ENCODE measurements at places on chromosomes 2 and 18.

DNA sequence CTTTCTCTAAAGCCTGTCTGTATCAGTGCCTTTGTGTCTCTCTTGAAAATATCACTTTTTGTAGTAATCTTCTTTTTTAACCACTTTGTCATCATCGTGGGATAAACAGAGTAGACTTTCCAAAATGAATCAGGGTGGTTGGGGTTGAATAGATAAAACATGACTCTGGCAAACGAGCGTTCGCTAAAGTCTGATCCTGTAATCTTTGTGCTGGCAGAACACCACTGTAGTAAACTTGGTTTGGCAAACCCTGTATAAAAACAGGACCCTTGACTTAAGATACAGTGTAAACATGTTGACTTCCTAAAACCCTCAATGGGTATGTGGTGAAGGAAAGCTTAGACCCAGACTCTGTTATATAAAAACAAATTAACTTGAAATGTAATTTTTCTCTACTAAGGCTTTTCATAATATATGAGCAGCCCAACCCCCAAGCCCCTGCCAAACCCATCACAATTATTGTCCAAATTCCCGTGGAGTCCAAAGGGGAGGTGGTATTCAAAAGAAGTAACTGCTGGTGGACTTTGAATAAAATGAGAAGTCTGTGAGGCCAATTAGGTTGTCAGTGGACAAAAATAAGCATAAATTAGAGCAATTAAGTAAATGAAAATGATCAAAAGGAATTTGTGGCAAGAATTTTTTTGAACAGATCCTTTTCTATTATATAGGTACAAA is 52.2 kb downstream of the COLEC12 start:
- no peak for DNase-seq

DNA sequence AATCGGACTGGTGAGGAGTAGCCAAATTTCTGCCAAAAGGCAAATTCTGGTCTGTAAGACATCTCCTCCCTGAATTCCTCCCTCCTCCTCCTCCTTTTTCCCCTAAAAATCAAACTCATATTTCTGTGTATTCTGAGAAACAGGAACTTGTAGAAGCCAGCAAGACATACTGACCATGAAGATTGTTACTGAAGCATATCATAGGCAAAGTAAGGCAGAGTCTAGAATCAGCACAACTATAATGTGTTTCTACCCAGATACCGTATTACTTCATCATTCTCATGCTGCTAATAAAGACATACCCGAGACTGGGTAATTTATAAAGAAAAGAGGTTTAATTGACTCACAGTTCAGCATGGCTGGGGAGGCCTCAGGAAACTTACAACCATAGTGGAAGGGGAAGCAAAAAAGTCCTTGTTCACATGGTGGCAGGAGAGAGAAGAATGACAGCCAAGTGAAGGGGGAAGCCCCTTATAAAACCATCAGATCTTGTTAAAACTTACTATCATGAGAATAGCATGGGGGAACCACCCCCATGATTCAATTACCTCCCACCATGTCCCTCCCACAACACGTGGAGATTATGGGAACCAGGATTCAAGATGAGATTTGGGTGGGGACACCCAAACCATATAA is 24.9 kb upstream of the EPC2 start:
- DNase-seq = no peak

DNA sequence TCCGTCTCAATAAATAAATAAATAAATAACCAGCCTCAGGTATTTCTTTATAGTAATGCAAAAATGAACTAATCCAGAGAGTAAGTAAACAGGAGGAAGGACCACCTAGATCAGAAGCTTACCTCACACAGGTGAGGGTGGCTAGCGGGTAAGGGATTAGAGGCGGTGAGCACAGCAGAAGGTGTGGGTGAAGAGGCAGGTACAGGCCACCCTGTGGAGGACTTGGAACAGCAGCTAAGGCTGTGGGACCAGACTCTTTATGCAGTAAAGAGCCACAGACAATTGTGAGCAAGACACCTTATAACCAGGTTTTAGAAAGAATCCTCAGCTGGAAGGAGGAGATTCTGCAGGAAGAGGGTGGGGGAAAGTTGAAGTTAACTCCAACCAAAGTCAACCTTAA is 34.2 kb upstream of the TTR start:
- no peak for DNase-seq

GRCh38 chr18:49613641-49614151 is 51.8 kb downstream of the LIPG start:
- DNase-seq = no peak

DNA sequence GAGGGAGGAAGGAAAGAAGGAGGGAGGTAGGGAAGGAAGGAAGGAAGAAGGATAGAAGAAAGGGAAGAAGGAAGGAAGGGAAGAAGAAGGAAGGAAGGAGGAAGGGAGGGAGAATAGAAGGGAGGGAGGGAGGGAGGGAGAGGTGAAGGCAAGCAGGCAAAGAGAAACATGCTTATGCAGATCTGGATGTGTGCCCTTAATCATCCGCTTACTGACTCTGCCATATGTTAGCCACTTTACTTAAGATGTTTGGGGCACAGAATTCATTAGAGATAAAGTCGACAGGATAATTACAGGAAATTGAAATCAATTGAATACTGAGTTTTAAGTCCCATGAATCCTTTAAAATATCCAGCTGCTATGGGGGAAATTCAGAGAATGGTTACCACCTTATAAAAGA is 334.2 kb downstream of the GRB14 start:
- no peak for DNase-seq

DNA sequence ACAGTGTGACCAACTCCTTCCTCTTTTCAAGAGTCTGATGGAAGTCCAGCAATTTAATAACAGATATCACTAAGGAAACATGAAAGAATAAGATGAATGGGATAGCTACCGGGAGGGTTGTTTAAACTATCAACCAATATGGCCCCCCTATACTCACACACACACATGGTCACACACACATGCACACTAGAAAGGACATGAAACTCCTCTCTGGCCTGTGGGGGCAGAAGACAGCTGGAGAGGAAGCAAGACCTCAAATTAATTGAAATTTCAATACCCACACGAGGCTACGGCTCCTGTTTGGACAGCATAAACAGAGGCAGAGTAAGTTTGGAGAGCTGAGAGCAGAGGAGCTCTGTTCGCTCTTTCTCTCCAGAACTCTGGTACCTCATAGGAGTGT is 34.7 kb upstream of the REEP1 start:
- no peak for DNase-seq

- no peak for DNase-seq
Measured at GRCh38 chr2:240791821-240792628, 28.0 kb downstream of the KIF1A start.

DNA sequence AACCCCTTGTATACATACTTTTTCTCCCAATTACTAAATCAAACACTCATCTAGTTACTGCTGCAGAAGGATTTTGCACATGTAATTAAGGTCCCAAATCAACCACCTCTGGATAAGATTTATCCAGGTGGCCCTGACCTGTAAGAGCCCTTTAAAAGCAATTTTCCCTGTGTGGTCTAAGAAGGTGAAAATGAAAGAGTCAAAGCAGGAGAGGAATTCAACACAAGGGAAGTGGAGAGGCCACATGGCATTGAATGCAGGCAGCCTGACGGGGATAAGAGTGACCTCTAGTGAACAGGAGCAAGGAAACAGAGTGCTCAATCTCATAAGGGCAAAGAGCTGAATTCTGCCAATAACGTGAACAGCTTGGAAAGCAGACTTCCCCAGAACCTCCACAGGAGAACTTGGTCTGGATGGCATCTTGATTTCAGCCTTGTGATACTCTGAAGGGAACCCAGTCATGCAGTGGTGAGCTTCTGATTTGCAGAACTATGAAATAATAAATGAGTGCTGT is 27.2 kb downstream of the PPP3R1 start:
- no peak for DNase-seq

DNA sequence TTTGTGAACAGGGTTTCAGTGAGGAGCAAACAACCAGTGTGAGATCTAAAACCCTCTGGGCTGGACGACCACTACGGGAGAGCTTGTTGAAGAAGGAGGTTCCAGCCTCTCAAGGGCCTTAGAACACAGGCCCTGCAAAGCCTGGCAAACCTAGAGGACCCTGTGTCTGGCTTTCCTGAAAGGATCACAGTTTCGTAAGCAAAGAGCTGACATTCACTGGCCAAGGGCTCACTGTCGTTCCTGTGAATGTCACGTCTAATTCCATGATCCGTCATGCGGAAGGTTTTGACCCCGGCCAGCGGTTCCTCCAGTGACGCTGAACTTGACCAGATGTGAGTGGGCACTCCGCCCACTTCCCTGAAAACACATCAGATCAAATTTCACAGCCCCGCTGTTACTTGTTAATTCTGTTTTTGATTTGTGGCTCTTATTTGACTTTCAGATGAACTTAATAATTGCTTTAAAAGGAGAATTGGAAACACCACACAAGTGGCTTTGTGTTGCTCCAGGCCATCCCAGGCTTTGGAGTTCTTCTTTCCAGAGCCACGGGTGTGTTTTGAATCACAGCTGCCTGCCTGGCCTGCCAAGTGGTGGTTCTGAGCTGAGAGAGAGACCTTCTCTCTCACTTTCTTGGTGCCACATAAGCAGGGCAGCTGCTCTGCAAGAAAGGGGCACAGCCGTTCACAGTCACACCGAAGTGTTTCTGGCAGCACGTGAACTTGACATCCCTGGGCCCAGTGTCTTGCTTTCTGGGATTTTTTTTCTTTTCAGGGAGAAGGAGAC is 308.4 kb downstream of the NDUFA10 start:
- no peak for DNase-seq

DNA sequence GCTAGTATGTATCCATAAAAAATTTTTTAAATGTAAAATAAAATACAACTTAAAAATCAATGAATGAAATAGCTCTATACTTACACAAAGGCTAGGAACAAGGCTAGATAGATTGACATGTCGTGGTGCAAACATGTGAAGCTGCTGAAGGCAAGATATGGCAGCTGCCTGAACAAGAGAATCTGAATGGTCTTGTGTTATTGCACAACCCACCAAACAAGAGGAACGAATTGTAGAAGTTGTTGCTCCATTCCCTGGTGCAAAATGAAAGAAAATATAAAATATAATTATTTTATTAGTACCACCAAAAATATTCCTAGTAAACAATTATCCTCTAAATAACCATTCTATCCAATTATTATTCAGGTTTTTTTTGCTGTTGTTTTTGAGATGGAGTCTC is 46.4 kb downstream of the HEATR5B start:
- no peak for DNase-seq

DNA sequence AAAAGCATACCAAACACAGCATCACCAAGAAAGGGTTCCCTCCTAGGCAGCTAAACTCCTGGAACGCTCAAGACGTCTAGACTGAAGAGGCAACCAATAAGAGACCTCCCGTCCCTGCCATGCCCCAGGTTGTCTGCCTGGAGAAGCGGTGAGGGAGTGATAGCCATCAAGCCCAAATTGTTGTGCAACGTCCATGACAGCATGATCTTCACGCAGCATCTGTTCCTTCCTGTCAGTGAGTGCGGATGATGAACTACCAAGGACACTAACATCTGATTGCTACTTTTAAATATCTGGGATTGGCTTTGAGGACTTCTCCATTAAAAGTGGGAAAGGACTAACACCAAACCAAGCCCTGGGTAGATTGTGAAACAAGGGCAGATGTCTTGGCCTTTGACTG is 149.7 kb downstream of the TXNL1 start:
- DNase-seq = no peak

DNA sequence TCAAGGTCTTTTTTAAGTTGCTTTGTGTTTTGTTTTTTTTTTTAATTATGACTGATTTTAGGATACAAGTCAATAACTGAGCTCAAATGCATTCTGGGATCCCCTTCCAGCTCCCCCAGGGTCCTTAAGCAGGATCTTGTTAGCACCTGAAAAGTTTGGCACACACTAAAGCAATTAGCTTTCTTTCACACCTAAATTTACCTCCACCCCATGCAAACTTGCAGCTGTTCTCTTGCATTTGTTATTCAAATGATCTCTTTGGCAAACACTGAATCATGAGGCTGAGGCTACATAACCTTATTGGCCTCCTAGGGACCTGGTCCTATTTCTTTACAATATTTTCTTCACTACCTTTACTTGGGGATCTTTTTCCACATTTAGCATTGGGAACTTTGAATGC is 2026.1 kb upstream of the CELF4 start:
- DNase-seq = no peak

GRCh38 chr2:69642709-69643601 is 584 bp downstream of the AAK1 start:
- peak; percentile 46 for DNase-seq

DNA sequence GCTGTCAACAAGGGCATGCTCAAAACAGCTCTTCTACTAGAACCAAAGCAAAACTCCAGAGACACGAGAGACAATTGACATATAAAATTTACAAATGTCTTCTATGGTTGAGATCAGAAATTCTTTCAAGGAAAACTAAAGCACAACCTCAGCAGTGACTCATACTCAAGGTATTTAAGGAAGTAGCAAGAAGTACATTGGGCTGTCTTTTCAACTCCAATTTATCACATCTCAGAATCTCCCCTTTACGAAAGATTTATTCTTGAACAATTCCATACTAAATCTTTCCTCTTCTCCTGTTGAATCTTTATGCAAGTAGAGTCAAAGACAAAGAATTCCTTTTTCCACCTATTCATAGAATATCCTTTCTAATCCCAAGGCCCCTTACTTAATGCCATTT is 324.0 kb downstream of the IRS1 start:
- no peak for DNase-seq

GRCh38 chr2:54665436-54665856 is 58.0 kb upstream of the EML6 start:
- peak; percentile 7 for DNase-seq

DNA sequence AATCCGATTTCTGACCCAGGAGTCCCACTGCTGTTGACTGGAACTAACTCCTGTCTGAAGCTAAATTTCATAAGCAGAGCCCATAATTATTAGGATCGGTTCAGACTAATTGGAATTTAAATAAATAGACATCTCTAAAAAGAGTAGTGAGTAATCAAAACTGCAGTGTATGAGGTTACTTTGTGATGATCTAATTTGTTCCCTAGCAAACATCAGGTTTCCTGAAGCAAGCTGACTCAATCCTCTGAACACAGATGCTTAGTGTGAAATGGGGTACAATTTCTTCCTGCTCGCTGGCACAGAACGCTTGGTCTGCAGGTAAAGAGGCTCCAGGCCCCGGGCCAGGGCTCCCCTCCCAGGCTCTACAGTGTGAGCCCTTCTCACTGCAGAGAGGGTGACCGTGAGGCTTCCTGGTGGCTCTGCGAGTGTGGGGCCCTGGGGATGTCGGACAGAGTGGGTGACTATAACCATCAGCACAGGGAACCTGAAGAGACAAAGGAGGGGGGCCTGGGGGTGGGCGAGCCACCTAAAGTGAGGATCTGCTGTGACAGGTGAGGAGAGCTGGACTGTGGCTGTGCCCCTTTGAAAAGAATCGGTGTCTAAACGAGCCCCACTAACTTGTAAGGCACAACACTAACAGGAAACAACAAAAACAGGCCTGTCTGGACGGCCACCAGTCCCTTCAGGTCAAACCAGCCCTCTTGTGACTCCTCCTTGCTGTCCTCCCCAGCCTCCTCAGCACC is 20.2 kb downstream of the CHST10 start:
- DNase-seq = no peak

- no peak for DNase-seq
Measured at GRCh38 chr2:186255823-186256222, 230.2 kb upstream of the ZC3H15 start.
